ENCODE measurements at places on chromosomes 13 and 19.

GRCh38 chr13:72412481-72412880 is 314.9 kb downstream of the MZT1 start:
- no peak for DNase-seq

GRCh38 chr19:42548552-42548951 is 20.3 kb upstream of the CEACAM1 start:
- DNase-seq = no peak

GRCh38 chr13:42751693-42752092 is 29.7 kb upstream of the FAM216B start:
- DNase-seq = no peak

DNA sequence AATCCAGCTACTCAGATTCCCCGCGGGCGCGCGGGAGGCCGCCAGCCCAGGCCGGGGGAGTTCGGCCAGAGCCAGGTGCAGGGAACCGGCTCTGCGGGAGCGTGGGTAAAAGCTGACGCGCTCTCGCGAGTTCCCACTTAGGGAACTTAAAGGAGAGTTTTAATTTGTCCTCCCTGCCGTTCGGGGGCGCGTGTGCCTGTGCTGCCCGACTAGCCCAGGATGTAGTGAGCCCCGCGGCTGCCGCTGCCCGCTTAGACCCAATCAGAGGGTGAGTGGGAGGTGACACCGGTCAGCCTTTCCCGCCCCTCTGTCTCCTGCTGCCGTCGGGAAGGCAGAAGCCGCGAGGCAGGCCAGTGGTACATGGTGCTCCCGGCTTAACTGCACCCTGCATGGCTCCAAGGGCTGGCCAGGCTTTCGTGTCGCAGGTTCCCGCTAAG is 36.0 kb upstream of the NEK3 start:
- no peak for DNase-seq

DNA sequence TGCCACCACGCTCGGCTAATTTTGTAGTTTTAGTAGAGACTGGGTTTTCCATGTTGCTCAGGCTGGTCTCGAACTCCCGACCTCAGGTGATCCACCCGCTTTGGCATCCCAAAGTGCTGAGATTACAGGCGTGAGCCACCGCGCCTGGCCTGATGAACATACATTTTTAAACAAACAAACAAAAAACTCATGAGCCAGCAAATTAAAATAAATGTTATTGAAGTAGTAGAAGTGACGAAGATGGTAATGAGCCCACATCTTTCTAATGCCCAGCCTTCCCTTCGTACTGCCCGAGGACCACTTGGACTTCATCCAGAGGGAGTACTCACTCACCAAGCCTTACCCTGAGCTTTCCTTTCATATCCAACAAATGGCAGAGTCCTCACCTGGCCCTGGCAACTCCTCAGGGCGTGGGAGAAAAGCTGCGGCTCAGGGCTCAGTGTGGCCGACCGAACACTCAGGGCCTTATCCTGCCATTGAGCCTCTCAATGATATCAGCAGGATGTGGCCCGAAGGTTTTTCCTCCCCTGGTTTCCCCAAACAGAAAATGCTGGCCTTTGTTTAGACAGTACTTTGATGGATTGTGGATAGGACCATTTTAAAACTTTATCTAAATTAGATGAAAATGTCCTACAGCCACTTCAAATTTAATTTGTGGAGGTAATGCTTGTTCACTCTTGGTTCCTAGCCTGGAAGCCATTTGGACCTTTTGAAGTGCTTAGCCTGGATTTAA is 22.8 kb upstream of the ABCC4 start:
- DNase-seq = no peak

DNA sequence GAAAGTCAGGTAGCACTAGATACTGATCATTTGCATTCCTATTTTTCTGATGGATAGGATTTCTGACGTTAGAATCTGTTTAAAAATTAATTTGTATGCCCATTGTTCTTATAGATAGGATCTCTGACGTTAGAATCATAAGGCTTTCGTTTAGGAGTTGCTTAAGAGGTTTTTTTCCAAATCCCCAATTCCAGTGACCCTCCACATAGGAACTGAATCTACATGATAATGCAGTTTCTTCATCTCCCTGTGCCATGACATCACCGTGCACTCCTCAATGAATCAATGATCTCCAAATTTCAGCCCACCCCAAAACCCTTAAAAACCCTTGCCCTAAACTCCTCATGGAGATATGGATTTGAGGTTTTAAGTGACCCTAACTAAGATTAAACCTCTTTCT is 87.2 kb downstream of the RXFP2 start:
- DNase-seq = no peak

DNA sequence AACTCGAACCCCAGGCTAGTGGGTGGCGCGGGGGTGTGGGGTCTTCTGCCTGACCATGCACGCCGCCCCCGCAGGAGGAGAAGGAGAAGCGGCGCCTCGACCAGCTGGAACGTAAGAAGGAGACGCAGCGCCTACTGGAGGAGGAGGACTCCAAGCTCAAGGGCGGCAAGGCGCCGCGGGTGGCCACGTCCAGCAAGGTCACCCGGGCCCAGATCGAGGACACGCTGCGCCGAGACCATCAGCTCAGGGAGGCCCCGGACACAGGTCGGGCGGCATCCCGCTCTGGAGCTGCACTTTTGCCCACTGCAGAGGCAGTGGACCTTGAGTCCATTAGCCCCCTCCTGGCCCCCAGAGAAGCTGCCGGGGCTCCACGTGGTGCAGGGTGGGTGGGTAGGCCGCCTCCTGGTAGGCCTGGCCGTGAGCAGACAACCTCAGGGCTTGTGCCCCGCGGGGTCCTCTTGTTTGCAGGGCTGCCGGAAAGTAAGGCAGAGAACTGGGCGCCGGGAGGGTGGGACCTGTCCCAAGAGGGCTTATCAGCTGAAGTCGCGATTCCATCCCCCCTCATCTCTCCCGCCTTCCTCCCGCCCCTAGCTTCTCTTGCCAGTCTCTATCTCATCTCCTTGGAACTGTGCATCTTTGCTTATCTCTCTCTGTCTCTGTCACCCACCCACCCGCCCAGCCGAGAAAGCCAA is 9.9 kb downstream of the CCDC124 start:
- DNase-seq = no peak

DNA sequence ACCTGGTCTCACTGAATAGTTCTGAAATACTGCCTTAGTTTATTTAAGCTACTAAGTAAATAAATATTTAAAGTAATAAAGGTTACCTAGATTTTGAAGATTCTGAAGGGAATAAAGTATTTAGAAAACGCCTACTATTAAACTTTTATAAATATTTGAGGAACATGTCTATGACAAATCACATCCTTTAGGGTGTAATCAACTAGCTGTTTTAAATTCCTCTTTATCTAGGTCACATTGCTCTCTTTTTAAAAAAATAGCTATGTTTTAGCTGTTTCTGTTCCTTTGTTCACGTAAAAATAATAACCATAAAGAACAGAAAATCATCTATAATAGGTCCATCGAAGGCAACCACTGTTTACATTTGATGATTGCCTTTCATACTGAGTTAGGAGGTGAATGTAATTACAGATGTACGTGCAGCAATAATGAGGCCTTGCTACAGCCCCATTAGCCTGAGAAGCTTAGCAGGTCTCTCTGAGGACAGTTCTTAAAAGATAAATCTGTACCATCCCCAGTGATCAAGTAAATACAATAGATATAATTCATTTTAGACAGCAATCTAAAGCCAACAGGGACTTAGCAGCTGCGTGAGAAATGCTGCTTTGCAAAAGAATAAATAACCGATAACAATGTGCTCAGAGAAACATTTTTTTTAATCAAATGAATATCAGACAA is 449.5 kb downstream of the LIG4 start:
- no peak for DNase-seq

GRCh38 chr13:65401315-65401714 is 1828.8 kb downstream of the PCDH9 start:
- no peak for DNase-seq

GRCh38 chr13:98942485-98942884 is 35.4 kb downstream of the DOCK9 start:
- no peak for DNase-seq

GRCh38 chr13:39867807-39868206 is 212.3 kb downstream of the COG6 start:
- DNase-seq = no peak

GRCh38 chr19:39139971-39140453 is 14.4 kb downstream of the PAK4 start:
- no peak for DNase-seq

DNA sequence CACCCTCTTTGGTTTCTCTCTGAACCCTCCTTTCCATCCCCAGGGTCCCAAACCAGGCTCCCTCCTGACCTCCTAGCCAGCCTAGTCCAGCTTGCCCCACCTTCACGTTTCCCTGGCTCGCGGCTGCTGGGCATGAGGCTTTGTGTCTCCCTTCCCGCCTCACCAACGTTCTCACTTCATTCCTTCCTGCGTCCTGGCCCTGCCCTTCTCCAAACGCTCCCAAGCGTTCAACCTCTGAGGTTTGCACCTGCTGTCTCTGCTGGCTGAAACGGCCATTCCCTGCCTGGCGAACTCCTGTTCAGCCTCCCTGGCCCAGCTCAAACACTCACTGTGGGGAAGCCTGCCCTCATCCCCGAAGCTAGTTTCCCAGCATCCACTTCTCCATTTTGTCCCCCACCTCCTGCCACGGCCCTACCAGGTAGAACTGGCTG is 12.4 kb downstream of the EPS8L1 start:
- no peak for DNase-seq

GRCh38 chr13:90565985-90566713 is 781.3 kb upstream of the MIR17HG start:
- DNase-seq = no peak

DNA sequence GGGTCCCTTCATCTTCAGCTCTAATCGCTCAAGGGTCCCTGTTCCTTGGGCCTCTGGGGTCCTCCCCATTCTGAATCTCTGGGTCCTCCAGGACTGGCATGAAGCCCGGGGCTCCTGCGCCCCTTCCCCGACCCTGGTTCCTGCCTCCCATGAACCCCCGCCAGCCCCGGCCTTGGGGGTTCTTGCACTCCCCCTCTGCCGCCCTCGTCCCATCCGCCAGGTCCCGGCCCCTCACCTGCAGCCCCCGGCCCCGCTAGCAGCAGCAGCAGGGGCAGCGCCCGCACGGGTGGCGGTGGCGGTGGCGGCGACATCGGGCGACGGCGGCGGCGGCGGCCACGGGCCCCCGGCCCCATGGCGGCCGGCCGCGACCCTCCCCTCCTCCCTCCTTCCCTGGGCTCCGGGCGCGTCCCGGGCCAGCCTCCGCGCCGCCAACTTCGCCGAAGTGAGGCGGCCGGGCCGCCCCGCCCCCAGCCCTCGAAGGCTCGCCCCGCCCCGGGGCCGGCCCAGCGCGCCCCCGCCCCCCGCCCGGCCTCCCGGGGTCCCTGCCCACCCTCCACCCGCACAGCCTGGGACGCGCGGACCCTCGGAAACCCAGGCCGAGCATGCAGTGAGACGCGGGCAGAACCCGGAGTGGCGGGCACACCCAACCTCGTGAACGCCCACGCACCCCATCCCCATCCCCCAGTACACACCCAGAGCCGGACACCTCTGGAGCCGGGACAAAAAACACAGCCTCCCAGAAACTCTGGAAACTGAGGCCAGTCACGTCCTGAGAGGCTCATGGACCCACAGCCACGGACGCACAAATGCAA is at the start of gene NOTCH3:
Gene NOTCH3 (minus strand): TSS at position 443 of the 812 bp plus-strand sequence. CDS start 90 bp downstream, at position 353.
- no peak for DNase-seq

- DNase-seq = no peak
Observed at GRCh38 chr13:31322026-31322425, 122.3 kb downstream of the B3GLCT start.

DNA sequence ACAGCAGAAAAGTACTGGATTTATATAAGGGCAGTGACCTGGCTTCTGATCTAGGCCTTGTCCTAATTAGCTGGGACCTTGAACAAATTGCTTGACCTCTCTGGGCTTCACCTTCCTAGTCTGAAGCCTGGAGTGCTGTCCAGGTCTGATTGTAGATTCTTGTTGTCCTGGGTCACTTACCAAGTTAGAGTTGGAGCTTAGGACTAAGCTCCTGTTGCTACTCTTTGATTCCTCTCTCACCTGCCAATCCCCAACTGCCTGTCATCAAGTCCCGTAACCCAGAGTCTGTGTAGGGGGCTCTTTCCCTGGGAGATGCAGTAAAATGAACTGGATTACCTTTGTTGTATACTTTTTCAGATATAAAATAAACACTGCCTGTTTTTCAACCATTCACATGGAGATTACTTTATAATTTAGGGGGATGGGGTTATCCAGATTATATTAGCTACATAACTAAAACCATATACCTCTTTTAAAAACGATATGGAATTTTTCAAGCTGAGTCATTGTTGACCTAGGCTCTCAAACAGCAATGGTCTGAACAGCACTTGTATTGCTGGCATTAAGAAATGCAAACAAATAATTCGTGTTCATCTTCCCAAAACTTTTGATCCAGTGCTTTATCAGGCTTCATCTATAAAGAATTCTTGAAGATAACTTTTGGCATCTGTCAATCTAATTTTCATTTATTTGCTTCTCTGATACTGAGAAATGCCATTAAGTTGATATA is 5.8 kb downstream of the ARHGAP35 start:
- no peak for DNase-seq

DNA sequence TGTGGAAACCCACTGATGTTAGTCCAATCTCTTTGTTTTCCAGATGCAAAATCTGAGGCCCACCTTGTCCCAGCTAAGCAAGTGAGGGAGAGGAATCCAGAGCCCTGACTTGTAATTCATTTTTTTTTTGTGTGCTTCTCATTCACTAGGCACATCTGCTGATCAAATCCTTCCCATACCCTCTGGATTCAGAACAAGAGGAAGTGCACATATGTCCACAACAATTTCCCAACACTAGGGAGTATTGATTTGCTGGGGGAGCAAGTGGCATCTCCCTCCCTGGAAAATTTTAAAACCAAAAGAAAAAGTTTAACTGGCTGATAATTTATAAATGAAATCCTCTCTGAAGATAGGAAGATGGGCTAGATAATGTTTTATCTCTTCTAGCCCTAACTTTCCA is 94.6 kb upstream of the RFC3 start:
- DNase-seq = no peak

GRCh38 chr19:413756-414420 is 4.9 kb upstream of the C2CD4C start:
- DNase-seq = no peak

DNA sequence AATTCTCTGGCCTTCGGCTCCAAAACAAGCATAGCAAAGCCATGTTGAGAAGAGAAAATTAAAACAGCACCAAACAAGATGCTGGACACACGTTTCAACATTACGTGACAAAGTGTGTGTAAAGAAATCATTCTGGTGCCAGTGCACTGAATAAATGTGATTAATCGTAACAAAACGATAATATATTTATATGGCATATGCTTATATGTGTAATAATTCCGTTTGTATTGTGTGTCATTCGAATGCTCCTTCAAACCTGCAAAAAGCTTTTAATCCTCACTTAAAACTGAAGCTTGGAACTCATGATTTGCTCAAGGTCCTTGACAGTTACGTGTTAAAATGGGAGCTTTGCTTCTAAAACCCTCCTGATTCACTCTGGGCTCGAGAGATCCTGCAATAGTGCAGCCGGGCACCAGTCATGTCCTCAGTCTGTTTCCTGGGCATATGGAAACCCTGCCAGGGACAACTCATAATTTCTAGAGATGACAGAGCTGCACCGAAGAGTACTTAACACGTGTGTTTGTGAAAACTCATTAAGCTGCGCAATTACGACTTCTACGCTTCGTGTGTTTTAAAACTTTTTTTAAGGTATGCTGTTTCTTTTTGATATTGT is 731 bp upstream of the AKAP8L start:
- DNase-seq = no peak

Data from NCI-H187 treated with DMSO at 0.1 percent for 48 hours (cell line).